ENCODE measurements at places on chromosomes 16 and 17. TPM values are rescaled to one million over a fixed set of nuclear protein-coding genes. Genes with fewer than 3 reads are reported as not detected.

DNA sequence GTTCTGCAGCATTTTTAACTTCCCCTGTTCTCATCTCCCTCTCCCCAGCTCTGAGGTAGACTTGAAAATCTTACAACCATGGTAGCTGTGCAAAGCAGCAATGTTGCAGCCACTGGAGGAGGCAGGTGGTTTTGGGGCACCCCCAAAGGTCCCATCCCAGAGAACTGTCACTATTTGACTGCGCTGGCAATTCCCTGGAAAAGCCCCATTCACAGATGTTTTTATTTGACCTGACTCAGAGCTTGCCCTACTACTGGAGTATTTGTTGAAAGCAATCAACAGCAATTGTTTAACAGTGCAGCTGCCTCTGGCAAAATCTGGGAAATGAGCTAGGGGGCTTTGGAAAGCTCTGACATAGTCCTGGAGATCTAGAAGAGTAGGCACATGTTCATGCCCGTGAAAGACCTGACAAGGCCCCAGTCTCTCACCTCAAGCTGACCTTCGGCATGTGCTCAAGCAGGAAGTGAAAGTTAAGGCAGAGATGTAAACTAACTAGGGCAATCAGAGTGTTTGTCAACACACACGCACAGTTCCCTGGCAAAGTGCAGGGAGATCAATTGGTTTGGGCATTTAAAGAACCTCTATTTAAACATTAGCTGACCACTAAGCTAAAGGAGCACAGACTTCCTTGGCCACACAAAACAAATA, 19.7 kb upstream of the PIK3R5 start:
- peak; percentile 94 for ATAC-seq

GRCh38 chr16:14955546-14956231, 18.4 kb downstream of the NPIPA1 start:
- ATAC-seq, result no peak

DNA sequence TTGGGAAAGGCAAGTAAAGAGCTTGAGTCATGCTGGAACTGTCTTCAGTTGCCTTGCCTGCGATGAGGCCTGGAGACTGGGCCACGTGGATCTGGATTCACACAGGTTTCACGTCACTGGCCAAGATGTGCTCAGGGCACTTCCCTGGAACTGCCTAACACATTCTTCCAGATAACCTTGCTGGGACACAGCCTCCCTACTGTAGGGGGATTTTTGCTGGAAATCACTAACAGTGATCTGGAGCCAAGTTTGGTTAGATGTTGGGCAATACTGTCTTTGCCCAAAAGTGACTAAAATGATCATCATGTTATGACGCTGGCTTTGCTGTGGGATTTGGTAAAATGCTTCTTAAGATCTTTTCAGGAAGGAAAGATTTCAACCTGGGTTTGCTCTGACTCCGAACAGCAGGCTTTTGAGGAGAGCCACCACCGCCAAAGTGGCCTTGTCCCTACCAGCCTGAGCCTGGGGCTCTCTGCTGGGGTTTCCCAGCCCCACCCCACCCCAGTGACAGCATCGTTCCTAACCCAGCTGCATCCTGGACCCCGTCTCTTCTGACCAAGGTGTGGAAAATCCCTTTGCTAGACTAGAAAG, 14.7 kb downstream of the C1QTNF1 start:
- no peak for ATAC-seq

DNA sequence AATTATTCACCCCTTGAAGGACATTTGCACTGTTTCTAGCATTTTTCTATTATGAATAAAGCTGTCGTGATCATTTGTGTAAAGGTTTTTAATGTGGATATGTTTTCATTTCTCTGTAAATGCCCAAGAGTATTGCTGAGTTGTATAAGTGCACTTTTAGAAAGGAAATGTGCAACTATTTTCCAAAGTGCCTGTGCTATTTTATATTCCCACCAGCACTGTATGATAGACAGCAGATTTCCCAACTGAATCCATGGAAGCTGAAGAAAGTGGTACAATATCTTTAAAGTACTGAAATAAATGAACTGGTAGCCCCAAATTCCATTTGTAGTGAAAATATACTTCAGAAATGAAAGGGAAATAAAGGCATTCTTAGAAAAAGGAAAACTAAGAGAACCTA, 238.4 kb downstream of the BCAS3 start:
- no peak for ATAC-seq

GRCh38 chr17:39599665-39600231, 8.0 kb downstream of the NEUROD2 start:
- no peak for ATAC-seq

- ATAC-seq, result no peak
Observed at GRCh38 chr17:79562931-79563210, 48.0 kb downstream of the RBFOX3 start.

DNA sequence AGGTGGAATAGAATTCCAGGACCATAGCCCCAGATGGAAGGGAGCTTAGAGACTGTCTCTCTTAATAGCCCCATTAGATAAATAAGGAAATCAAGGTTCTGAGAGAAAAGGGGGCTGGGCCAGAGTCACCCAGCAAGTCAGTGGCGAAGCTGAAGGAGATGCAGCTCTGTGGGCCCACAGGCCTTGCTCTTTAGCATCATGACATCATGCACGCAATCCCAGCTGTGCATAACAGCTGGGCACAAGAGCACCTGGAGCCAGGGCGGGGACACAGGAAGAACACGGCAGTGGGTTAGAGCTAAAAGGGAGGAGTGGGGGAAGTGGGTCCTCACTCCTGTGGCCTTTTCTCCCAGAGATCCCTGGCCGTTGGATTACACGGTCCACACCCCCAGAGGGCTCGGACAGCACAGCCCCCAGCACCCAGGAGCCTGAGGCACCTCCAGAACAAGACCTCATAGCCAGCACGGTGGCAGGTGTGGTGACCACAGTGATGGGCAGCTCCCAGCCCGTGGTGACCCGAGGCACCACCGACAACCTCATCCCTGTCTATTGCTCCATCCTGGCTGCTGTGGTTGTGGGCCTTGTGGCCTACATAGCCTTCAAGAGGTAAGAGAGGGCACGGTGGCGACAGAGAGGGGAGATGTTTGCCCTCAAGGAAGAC, 15.1 kb downstream of the NGFR start:
- ATAC-seq, result no peak

DNA sequence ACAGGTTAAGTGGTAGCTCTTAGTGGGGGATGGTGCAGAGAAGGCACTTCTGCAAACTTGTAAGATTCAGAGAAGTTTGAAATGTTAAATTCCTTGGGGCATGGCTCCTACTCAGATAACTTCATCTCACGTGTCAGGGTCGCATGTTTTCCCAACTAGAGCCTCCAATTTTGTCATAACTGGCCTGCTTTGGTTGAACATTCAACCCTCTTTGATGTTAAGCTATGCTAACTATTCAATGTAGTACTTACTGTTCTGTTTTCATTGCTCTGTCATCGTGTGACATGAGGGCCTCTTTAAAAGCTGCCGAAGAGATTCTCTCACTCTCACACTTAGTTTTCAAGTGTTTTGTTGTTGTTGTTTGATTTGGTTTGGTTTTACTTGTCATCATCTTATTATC, 280.8 kb downstream of the CDH11 start:
- no peak for ATAC-seq

DNA sequence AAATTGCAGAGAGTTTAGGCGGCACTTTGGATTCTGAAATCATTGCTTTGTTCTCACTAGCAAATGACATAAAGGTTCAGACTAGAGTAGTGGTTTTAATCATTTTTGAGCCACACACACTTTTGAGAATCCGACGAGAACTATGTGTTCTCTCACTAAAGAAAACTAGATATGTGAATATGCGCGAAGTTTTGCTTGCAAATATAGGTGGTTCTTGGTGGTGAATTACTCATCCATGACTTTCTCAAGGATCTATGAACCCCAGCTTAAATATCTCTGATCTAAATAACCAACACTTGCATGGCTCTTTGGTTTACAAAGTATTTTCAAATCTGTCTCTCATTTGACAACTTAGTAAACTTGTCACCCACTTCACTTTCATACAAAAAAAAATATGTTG, 54.8 kb downstream of the NOG start:
- no peak for ATAC-seq

- ATAC-seq, result no peak
Observed at GRCh38 chr17:80460429-80460834, 16.0 kb downstream of the NPTX1 start.

GRCh38 chr17:66054242-66054641, 137.7 kb downstream of the CEP112 start:
- no peak for ATAC-seq

- no peak for ATAC-seq
Observed at GRCh38 chr17:27609611-27610303, 21.2 kb upstream of the LGALS9 start.

DNA sequence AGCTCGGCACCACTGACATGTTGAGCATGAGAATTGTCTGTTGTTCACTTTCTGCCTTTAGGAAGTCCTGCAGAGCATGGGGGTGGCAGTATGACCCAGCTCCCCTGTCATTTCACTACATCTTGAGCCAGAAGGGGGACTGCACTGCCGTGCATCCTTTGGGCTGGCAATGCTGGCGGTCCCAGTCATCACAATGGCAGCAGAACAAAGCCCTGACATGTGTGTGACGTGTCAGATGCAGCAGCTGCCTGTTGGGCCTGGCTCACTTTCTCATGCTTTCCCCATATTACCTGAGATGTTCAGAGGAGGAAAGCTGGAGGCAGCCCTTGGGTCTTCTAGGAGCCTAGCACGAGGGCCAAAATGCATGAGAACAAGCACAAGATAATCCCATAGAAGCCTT, 6.3 kb upstream of the ABAT start:
- no peak for ATAC-seq

- ATAC-seq, result no peak
Observed at GRCh38 chr16:83940630-83941378, 12.2 kb upstream of the OSGIN1 start.

DNA sequence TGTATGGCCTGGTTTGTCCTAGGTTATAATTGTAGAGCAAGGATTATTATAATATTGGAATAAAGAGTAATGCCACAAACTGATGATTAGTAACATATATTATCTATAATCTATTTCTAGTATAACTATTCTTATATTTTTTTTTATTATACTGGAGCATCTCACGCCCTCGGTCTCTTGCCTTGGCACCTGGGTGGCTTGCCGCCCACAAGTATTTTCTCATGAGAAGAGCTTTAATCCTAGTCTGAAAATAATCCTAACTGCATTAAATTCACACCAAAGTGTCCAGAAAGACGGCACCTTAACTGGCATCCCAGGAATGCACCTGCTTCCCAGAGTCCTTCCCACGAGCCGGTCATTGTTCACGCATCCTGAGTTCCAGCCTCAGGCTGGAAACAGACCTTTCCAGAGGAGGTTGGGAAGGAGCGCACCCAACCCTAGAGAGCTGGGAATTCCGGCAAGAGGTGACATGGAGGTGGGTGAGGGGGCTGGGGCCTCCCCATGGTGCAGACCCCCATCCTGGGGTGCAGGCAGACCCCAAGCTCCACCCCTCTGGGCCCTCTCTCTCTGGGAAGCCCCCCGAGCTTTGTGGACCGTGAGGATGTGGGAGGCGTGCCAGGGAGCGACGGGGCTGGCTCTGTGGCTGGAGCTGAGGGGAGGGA, 15.9 kb downstream of the CHMP1A start:
- ATAC-seq, result no peak

GRCh38 chr16:56870276-56870888, 5.4 kb downstream of the SLC12A3 start:
- ATAC-seq, result no peak

- ATAC-seq, result no peak
Observed at GRCh38 chr17:27199948-27200347, 94.0 kb upstream of the WSB1 start.

DNA sequence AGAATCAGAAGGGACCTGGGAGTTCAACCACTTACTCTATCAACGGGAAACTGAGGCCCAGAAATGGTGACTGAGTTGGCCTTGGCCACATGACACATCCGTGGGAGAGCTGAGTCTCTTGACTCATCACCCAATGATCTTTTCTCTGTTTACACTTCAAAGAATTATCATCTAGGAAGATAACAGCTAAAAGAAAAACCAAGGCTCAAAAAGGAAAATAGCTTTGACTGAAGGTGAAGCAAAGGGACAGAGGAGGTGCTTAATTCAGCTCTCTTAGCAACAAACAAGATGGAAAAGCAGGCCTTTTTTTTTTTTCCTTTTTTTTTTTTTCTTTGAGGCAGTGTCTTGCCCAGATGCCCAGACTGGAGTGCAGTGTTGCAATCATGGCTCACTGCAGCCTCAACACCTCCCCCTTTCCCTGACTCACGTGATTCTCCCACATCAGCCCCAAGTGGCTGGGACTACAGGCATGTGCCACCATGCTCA, 16.7 kb downstream of the ERCC4 start:
- peak; percentile 72 for ATAC-seq

- ATAC-seq, result peak; percentile 43
Observed at GRCh38 chr16:9139965-9140364, 48.5 kb downstream of the HAPSTR1 start.

DNA sequence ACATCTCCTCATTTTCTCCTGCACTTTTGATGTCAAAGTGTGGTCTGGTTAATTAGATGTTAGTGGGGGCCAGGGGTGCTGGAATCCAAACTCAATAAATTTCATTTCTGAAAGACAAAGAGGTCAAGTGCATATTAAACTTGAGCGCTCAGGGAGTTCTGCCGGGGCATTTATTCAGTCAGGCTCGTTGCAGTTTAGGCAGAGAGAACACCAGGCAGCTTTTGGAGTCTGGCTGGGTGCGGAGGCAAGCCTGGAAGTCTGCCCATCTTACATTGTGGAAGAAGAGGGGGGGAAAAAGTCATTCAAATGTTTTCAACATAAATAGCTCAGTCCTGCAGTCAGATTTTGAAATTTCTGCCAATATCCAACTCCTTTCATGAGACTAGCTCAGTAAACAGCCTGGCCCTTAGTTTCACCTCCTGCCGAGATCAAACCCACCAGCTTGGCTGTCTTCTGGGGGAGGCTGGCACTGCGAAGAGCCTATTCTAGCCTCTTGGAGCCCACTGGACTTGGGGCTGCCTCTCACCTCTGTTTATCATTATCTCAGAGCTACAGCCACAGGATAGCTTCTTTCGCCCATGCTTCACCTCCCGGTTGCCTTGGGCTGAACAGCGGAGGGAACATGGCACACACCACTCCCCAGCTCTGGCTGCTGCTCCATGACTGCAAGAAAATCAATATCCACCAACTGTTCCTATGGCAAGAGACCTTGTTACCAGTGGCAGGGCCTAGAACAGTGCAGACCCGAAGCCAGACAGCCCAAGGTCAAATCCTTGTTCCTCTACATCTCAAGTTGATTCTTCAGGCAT, 177.4 kb upstream of the CDH5 start:
- no peak for ATAC-seq

Gene KCNJ12
- total RNA-seq, result 0.05 TPM

Gene HIC1
- 22.8 TPM for total RNA-seq

Gene MMP25
- 5.9 TPM for total RNA-seq

Gene TMEM114
- not detected for total RNA-seq

Gene TVP23C
- 9.7 TPM for total RNA-seq

Gene NPTX1
- total RNA-seq, result 10.2 TPM

Gene ZP2
- total RNA-seq, result not detected

Gene ATP2C2
- not detected for total RNA-seq

Gene PLXDC1
- 0.41 TPM for total RNA-seq

Gene TRAF7
- total RNA-seq, result 49.8 TPM

Gene LRRC46
- total RNA-seq, result 0.61 TPM

Gene ABCA6
- total RNA-seq, result 0.24 TPM

Gene RND2
- total RNA-seq, result not detected

Gene SPN
- total RNA-seq, result 173 TPM

Gene NOXO1
- total RNA-seq, result 1.0 TPM

Gene SECTM1
- 22.3 TPM for total RNA-seq

Gene CDH8
- total RNA-seq, result not detected

Gene CACNG1
- not detected for total RNA-seq

Gene CD300H
- total RNA-seq, result not detected
